ENCODE measurements at places on chromosomes 12 and 14.
A peak's percentile ranks its signal among the peaks of the same experiment; 100 is the strongest.

DNA sequence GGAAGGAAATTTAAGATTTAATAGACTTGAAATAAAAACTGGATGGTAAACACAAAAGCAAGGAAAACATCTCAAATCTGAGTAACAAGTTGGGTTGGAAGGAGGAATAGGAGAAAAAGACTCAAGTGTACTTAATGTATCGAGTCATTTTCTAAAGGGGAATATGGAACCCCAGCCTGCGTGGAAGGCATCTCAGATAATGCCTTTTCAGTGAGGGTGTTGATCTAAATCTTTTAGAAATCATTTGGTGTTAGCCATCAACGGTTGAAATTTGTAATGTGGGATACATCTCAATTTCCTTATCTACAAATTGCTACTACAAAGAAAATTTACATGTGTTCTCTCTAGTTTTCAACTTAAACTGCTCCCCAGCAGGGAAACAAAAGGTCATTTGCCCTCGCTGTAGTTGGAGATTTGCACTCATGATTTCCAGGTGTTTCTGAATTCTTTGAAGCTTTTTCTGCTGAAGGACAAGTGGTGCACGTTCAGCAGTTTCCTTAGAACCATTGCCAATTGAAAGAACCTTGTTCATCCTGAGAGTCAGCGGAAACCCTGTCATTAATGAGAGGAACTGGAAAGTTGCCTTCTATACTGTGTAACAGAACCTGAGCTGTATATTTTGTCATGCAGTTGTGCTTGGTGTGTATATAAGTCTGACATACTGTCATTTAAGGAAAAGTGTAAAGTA, 2.2 kb downstream of the PCBP2 start:
- no peak for DNase-seq

- DNase-seq = no peak
Observed at GRCh38 chr12:60223242-60223641, 627.4 kb downstream of the SLC16A7 start.

DNA sequence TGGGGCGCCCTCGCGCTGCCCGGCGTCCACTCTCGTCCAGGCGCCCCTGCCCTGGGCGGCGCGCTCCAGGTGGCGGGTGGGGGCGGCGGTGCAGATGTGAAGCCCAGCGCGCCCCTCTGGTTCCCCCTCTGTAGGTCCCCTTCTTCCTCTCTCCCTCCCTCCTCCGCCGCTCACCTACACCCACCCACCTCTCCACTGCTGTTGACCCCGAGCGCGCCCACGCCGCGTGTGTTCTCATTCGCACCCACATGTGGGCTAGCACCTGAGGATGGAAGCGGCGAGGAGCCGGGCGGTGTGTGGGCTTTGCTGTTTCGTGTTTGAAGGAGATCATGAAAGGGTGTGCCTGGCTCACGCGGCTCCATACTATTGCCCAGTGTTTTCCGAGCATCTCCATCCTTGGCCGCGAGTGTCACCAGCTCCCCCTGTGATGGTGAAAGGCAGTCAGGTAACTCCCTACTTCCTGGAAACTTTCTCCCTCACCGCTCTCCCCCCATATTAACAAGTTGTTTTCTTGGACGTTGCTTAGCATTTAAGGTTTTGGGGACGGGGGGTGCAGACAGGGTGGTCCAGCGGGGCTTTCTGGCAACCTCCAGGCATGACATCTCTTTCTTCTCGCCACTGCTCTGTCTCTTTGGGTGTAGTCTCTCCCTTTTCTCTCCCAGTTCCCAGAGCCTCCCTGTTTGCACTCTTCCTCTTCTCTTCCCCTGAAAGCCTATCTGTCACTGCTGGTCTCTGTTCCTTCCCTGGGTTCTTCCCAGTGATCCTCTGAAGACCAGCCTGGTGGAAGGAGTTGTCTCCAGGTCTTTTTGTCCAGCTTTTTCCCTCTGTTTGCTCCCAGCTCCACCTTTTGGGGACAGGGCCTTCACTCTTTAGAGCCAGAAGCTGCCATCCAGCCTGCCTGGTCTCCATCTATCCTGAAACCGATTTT, 1.6 kb downstream of the CACNA1C start:
- no peak for DNase-seq

DNA sequence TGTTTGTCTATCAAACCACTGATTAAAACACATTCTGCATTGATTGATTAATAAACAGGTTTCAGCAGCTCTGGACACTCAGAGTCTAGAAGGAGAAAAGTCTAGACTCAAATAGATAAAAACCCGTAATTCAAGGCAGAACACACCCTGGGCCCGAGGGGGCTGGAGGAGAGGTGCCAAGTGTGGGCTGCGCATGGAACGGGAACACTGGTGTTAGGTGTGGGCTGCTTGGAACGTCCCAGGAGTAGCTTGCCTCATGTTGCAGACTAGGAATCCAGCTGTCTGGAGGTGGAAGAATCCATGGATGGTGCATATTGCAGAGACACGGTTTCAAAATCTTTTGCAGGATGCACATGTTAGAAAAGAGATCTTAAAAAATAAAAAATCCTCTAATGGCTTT, 223.0 kb downstream of the APAF1 start:
- DNase-seq = no peak

DNA sequence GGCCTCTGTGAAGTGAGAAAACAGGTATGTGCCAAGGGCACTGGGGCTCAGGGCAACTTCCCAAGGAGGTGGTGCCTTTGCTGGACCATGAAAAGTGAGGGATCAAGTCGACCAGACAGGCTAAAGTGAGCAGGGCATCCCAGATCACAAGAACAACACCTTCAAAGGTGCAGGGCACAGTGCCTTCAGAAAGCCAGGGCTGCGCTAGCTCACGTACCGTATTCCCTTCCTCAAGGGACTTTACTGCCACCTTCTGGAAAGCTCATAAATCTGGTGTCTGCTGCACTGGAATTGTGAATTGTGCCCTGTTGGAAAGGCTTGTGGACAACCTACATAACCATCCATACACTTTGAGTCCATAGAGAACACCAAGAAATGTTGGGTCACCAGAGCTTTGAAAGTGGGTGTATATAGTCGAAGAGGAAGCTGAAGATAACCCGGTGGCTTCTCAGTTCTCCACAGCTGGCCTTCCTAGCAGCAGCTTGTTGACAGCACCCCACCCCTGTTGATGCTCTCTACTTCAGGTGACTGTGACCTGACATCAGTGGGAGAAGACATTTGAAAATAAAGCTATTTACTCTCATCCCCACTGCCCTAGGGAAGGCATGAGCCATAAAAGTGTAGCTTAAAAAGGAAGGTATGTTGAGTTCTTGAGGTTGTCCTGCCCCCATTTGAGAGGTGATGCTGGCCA, 24.5 kb downstream of the FIGNL2 start:
- DNase-seq = peak; percentile 40

DNA sequence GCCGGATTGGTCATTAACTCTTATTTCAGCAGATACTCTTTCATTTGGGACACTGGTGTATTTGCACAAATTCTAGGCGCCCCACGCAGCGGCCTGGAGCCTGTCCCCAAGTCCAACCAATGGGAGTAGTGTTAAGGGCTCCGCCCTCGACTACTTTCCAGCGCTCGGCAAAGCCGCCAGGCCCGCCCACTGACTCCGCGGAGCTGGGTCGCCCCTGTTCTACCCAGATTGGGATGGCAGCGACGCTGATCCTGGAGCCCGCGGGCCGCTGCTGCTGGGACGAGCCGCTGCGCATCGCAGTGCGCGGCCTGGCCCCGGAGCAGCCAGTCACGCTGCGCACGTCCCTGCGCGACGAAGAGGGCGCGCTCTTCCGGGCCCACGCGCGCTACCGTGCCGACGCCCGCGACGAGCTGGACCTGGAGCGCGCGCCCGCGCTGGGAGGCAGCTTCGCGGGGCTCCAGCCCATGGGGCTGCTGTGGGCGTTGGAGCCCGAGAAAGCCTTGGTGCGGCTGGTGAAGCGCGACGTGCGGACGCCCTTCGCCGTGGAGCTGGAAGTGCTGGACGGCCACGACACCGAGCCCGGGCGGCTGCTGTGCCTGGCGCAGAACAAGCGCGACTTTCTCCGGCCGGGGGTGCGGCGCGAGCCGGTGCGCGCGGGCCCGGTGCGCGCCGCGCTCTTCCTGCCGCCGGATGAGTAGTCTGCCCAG, at the start of gene ACOT6:
Gene ACOT6, plus strand, starts transcription at position 179 of the 707 bp plus-strand sequence. Its CDS starts 55 bp downstream, at position 234.
- DNase-seq = no peak

- DNase-seq = no peak
Observed at GRCh38 chr12:47901063-47901717, 3.6 kb downstream of the VDR start.

GRCh38 chr14:99779751-99780150, 13.5 kb upstream of the EML1 start:
- no peak for DNase-seq

- no peak for DNase-seq
Observed at GRCh38 chr12:13097491-13098011, 5.9 kb downstream of the GSG1 start.

DNA sequence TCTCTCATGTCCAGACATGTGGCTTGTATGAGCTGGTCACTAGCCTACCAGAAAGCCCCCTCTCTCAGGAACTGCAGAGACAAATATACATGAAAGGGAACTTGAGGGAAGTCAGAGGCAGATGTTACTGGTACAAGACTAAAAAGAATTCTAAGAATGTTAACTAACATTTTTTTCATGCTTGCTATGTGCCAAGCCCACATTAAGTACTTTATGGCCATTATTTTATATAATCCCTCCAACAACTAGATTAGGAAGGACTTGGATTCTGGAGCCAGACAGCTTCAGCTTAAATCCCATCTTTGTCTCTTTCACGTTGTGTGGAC, 24.6 kb downstream of the TTC9 start:
- no peak for DNase-seq

GRCh38 chr12:95509300-95509699, 35.3 kb downstream of the METAP2 start:
- no peak for DNase-seq

DNA sequence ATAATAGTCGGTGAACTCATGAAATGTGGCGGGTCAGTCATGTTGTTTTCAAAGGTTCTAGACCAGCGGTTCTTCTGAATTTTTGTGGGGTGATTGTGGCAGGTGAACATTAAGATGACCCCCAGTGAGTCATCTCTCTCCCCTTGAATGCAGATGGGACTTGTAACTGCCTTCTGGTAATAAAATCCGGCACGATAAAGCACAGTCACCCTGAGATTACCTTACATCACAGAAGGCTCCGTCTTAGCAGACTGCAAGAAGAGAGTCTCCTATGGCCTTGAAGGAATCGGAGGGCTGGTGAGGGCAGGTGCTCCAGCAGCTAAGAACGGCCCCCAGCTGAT, 189.6 kb downstream of the FOXN3 start:
- no peak for DNase-seq

DNA sequence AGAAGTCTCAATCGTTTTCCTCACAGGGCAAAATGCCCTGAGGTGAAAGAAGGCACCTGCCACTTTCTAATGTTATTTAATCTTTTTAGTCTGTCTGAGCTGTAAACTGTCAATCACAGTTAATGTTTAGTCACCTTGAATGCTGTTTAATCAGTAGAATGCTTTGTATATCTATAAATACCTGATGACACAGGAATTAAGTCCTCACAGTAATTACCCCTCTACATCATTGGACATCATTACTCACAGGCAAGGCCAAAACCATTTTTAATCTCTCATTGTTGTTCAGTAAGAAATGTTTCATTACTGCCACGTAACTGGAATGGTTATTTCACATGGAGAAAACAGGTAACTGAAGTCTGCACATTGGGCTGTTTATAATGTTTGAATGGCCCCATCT, 178.8 kb downstream of the EXOC5 start:
- no peak for DNase-seq

- DNase-seq = no peak
Observed at GRCh38 chr14:54478636-54479215, 10.1 kb downstream of the GMFB start.

- DNase-seq = peak; percentile 33
Observed at GRCh38 chr14:52018252-52018651, 28.9 kb downstream of the RTRAF start.

DNA sequence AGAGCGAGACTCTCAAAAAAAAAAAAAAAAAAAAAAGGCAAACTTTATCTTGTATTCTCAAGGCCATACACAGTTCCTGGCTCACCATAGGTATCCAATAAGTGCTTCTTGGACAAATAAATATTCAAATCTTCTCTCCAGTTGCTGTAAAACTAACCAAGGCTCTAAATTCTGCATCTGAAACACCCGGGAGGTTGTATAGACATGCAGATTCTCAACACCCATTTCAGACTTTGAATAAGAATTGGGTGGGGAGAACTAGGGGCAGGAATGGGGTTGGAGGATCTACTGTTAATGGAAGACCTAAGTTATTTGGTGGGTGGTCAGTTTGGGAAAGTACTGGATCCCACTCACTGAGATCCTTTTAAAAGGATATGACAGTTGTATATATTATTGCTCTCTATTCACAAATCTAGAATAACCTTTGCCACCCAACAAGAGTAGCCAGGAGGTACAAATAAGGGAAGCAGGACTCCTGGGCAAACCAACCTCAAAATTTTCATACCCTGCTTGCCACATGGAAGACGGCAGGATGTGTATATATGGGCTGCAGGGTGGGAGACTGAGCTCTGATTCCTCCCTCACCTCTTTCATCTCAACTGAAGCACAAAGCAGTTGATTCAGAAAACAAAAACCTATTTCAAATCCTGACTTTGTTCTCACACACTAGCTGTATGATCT, 879 bp downstream of the GDF3 start:
- DNase-seq = no peak

- no peak for DNase-seq
Observed at GRCh38 chr12:25283006-25283405, 32.3 kb upstream of the KRAS start.

GRCh38 chr12:1481906-1482305, 112.5 kb downstream of the FBXL14 start:
- DNase-seq = no peak

GRCh38 chr14:32072676-32073075, 4.4 kb upstream of the ARHGAP5 start:
- no peak for DNase-seq

- DNase-seq = no peak
Observed at GRCh38 chr14:61379639-61380184, 58.3 kb downstream of the PRKCH start.

GRCh38 chr12:131345521-131346436, 365.1 kb upstream of the SFSWAP start:
- no peak for DNase-seq

DNA sequence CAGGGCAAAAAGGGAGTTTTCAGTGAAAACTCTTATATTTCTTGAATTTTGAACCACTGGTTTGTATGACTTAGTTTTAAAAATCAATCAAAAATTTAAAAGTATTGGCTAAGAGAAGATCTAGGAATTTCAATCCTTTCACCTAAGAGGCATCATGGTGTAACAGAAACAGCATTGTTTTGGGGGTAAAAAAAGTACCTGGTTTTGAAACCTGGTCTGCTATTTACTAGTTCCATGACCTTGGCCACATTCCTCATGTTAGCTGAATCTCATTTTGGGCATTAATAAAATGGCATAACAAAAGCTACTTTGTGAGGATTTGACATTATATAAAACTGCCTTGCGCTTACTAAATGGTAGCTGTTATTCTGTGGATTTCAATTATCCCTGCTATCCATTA, 16.7 kb upstream of the GNPNAT1 start:
- DNase-seq = no peak

DNA sequence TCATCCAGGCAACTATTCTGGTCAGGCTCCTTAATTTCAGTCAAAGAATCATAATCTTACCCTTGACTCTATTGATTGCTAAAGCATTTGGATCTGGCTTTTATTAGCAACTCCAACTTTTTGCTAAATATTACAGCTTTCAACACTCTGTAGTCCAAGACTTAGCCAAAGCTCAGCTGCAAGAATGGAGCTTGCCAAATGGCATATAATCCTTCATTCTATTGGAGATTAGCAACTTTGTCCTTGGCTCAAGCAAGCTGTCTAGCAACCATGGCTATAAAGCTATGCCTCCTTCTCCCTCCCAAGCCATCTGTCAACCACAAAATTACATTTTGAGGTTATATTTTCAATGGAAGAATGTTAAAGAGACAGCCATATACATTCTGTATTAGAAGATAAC, 23.1 kb upstream of the NID2 start:
- DNase-seq = no peak

GRCh38 chr12:56775638-56776037, 12.5 kb downstream of the HSD17B6 start:
- DNase-seq = no peak

Data from fibroblast of the conjunctiva (primary cell).